ENCODE measurements at places on chromosomes 3 and 15.

DNA sequence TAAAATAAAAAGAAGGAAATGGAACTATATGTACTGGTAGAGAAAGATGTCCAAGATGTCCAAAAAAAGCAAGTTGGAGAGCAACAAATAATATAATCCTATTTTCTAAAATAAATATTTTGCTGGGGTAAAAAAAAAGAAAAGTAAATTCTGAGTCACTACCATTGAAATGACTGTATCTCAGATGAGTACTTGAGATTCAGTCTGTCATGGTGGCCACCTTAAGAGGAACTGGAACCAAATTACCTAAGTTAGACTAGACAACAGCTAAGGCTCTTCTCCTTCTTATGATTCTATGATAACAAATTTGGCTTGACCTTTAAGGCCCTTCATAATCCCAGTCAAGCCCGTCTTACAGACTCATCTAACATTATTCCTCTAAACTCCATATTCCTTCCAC is 270.6 kb upstream of the HES1 start:
- no peak for DNase-seq

GRCh38 chr3:52743721-52744120 is 27.0 kb downstream of the NEK4 start:
- DNase-seq, result no peak

GRCh38 chr3:6444888-6445658 is 415.8 kb upstream of the GRM7 start:
- DNase-seq, result no peak

DNA sequence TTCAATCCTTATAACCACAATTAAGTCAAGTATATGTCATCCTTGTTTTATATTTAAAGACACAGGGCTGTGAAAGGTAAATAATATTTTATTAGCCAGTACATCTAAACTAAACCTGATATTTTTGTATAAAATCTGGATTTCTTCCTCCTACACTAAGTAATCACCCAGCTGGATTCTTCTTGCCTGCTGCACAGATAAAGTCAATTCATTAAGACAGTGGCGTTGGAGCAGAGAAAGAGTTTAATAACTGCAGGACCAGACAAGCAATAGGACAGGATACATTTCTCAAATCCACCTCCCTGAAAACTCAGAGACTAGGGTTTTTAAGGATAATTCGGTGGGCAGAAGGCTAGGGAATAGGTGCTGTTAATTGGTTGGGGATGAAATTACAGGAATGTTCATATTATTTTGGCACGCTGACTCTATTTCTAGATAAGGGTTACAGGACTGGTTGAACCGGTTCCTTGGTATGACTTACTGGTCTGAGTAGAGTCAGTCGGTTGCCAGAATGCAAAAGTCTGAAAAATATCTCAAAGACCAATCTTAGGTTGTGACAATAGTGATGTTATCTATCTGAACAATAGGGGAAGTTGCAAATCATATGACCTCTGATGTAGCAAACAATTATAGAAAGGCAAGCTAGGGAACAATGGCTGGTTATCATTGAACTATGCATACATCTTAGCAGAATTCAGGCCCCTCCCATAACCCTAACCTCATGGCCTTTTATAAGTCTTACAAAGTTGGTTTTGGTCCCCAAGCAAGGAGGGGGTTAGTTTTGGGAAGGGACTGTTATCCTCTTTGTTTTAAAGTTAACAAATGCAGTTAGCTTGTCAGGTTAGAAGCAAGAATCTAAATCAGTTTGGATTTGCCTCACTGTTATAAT is 244.8 kb downstream of the ALCAM start:
- DNase-seq, result no peak

- no peak for DNase-seq
These were observed 481.2 kb downstream of the OTOL1 start for GRCh38 chr3:161977850-161978249.

GRCh38 chr3:9550999-9551398 is 2.6 kb downstream of the LHFPL4 start:
- no peak for DNase-seq

DNA sequence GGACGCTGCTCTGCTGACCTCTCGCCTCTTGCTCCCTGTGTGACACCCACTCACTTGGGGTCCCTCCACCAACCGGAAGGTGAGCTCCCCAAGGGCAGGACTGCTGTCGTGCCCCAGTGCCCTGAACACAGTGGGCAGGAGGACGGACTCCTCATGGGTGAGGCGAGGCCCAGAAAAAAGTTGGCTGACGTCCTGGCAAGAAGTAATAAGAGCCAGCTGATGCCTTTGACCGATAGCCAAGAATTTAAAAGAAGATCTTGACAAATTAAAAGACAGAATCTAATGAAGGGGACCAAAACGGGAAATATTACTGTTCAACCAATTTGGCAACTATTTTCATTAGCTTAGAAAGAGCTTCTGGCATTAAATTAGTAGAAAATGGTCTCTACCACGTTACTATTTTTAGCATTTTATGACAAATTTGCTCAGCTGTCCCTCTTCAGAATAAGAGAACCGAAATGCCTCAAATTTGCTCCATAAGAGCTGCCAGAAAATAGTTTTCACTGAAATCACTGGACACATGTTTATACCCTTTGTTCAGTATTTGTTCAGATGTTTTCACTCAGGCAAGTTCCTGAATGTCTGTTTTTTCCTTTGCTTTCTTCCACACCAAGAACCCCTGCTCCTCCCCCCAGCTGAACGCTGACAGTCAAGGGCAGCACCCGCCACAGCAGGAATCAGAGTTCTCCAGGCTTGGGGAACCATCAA is 60.5 kb downstream of the XXYLT1 start:
- peak; percentile 75 for DNase-seq

- no peak for DNase-seq
These were observed 109.5 kb downstream of the CGGBP1 start for GRCh38 chr3:87949189-87949878.

All from skeletal muscle cell (primary cell).